Activated T-helper 1 cell treated with Interleukin-2 at 50 U/mL for 16 hours (primary cell): ENCODE measurements at places on chromosomes 7 and 10.

DNA sequence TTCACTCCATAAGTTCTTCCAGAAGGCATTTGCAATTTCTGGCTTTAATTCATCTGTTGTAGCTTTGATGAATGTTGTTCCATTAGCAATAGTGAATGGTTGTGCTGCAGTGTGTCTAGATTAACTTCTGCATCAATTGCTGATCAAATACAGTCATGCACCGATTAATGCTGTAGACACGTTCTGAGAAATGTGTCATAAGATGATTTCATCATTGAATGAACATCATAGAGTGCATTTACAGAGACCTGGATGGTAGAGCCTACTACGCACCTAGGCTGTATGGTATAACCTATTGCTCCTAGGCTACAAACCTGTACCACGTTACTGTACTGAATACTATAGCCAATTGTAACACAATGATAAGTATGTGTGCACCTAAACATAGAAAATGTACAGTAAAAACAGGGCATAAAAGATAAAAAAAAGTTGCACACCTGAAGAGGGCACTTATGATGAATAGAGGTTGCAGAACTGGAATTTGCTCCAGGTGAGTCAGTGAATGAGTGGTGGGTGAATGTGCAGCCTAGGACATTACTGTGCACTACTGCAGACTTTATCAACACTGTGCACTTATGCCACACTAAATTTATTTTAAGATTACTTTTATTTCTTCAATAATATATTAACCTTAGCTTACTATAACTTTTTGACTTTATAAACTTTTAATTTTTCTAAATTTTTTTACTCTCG is 170.7 kb downstream of the HERPUD2 start:
- no peak for DNase-seq

GRCh38 chr10:125221716-125222115 is 61.4 kb upstream of the CTBP2 start:
- DNase-seq: no peak

DNA sequence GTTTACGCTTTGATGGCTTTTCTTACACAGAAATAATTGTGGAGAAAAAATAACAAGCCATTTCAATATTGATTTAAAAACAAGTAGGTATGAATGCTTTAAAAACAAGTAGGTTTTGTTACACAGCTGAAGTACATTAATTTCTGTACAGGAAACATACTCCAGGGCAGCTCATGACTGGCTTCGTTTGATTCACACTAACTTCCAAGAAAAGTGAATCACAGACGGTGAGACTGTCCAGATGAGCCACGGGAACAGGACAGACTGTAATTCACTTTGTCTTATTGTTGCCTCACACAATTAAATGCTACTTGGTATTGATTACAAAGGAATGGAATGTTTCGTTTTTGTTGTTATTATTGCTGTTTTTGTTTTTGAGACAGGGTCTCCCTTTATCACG is 26.6 kb upstream of the SNX10 start:
- DNase-seq: no peak

GRCh38 chr7:82050792-82051191 is 280.9 kb upstream of the HGF start:
- DNase-seq: no peak

DNA sequence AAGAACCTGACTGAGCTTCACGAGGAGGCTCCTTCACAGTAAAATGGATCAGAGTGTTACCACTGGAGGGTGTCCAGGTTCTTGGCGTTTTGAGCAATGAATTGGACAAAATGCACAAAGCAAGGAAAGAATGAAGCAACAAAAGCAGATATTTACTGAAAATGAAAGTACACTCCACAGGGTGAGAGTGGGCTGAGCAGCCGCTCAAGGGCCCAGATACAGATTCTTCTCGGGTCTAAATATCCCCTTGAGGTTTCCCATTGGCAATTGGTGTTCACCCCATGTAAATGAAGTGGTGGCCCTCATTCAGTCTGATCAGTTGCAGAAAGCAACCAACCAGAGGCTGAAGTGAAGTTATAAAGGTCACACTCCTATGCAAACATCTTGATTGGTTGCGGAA is 214.7 kb upstream of the SH2B2 start:
- no peak for DNase-seq

GRCh38 chr10:89427629-89428028 is 13.3 kb downstream of the IFIT5 start:
- no peak for DNase-seq

DNA sequence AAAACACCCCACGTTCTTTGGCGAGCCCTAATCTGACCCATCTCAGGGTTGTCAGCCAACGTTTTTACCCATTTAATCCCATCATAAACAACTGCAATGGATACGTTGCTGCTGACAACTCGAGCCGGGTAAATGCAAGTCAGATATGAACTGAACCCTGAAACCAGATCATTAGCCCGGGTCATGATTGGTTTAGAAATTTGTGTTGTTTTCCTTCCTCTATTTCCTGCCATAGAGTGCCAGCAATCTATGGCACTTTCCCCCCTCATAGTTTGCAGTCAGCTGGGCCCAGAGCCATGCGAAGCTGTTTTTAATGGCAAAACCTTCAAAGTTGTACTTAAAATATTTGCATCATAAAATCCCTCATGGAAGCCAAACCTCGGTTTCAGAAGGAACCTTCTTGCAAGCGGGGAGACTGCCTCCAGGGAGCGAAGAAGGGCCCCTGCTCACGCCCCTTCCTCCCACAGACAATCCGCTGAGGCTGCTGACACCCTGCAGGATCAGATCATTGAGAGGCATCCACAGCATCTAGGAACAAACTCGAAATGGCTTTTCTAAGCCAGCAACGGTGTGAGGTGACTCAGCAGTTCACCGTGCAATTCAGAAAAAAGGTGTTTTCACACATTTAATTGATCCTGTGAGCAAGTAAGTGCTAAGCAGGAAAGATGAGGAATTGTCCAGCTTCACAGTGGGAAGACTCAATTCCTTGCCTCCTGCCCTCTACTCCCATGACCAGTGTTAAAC is 710.1 kb downstream of the PARD3 start:
- no peak for DNase-seq

- DNase-seq: peak; percentile 41
Measured at GRCh38 chr7:74449809-74450397, 3.8 kb upstream of the GTF2IRD1 start.

DNA sequence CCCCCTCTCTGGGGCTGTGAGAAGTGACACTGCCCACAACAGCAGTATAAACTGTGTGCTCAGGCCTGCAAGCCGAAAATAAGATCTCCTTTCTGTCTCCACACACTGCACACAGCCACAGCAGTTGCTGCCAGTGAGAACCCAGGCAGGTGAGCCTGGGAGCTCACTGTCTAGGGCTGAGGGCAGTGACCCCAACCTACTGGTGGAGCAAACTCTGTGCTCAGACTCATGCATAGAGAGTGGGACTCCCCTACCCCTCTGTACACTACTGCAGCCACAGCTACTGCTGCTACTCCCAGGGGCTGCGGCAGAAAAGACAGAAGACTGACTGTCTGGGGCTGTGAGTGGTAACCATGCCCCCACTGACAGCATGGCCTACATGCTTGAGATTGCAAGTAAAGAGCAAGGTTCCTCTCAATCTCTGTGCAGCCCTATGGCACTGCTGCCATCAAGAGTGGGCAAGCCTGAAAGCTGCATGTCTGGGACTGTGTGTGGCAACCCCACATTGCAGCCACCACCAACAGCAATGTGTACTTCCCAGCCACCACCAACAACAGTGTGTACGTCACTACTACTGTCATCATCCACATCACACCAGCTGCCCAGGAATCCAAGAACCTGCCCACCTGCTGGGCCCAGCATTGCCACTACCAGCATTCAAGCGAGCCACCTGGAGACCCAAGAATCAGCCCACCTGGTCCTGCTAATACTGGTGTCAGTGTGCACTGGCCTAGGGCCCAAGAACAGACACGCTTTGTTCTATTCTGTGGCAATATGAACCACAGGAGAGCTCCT is 226.1 kb downstream of the XPNPEP1 start:
- no peak for DNase-seq

DNA sequence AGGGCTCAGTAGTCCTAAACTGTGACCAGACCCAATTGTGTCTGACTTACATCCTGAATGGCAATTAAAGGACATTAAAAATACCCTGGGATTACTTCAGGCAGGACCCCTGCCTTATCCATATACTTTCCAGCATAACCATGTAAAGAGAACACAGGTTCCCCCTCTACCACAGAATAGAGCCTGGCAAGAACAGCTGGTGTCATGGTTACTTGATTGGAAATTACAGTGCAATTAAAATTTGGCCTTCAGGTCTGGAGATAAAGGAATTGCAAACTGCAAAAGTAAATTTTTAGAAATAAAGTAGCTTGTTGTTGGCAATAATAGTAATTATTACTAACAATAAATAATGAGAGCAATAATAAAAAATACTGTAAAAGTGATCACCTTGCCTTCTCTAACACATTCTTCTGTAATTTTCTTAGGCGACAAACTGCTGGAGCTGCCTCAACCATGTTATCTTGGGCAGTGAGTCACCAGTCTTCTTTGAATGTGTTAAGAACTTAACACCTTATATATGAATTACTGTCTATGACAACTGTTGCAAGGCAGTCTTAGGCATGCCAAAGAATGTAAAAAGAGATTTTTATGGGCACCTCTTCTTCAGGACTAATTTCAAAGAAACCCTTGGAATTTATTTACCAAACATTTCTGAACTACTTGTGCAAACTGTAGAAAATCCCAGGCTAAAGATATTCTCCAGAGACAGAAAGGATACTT is 53.7 kb downstream of the HIBADH start:
- DNase-seq: no peak

GRCh38 chr10:130470973-130471372 is 334.8 kb downstream of the GLRX3 start:
- DNase-seq: no peak

GRCh38 chr10:21015851-21016250 is 118.7 kb upstream of the NEBL start:
- DNase-seq: no peak

- no peak for DNase-seq
Measured at GRCh38 chr7:77406421-77406820, 9.7 kb downstream of the GSAP start.

GRCh38 chr10:12547301-12547771 is 198.0 kb downstream of the CAMK1D start:
- no peak for DNase-seq

DNA sequence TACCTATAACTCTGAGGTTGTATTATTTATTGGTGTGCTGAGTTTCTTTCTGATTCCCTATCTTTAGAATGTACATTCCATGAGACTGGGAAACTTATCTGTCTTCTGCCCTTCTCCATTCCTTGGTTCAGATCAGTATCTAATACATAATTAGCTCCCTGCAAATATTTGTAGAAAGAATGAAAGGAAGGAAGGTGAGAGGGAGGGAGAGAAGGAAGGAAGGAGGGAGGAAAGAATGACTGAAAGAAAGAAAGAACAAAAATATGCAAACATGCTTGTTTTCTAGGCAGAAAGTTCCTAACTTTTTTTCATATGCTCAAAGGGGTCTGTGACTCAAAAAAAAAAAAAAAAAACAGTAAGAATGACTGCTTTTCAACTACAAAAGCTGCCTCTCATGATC is 3.9 kb upstream of the USP6NL start:
- DNase-seq: no peak

DNA sequence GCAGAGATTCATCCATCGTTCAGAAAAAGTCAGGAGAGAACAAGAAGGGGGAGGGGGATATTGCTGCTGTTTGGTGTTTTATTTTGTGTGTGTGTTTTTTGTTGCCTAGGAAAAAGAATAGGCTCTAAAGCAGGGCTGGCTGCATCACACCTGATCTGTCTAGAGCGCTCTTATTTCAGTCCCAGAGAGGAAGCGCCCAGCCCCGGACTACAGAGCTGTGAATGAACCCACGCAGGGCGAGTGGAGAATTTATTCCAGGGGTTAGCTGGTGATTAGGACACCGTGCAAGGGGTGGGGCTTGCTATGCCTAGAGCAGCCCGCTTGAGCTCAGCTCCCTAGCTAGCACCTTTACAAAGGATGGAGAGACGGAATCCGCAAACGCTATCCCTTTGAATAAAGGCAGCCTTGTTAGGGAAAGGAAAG is 621 bp upstream of the FAM13C start:
- no peak for DNase-seq

DNA sequence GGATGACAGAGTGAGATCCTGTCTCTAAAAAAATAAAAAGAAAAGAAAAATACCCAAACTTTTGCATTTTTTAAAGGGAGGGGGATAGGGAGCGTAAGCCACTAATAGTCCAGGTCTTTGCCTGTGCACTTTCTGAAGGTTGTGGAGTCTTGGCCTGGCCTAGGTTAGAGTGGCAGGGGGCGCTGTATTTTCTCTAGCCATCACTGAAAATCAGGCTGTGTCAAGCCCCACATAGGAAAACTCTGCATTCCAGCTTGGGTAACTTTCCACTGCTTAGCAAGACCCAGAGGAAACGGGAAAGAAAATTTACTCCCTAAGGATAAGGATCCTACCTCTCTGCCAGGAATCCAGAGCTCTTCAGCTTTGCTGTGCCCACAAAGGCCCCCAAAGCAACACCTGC is 10.5 kb upstream of the PAX4 start:
- no peak for DNase-seq
